NCI-H1930 (cell line): ENCODE measurements at places on chromosomes 6 and 20.

DNA sequence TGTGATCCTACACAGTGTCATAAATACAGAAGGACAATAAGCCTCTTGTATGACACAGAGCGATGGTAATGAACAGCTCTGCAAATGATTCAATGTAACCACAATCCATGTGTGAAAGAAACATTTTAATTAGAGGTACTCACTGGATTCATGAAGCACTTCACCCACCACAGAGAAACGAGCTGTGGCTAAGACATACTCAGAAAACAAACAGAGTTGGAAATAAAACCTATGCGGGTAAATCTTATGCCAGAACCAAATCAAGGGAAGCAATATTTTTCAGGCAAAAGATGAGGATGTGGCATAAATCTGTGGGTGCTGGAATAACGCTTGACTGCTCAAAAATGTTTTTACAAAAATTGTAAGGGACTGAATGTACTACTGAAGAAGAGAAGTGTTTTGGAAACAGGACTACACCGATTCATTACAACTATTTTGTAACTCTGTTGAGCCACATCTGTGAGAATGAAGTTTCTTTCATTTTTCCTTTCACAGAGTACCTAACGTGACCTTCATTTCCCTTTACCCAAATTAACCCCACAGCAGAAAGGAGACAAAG lies 112.1 kb downstream of the WDR27 start:
- DNase-seq, result no peak

GRCh38 chr6:19160081-19160730 lies 677.0 kb upstream of the ID4 start:
- no peak for DNase-seq

GRCh38 chr6:111817451-111818120 lies 55.7 kb downstream of the FYN start:
- DNase-seq, result no peak

GRCh38 chr6:123323452-123324329 lies 313.1 kb downstream of the TRDN start:
- no peak for DNase-seq

DNA sequence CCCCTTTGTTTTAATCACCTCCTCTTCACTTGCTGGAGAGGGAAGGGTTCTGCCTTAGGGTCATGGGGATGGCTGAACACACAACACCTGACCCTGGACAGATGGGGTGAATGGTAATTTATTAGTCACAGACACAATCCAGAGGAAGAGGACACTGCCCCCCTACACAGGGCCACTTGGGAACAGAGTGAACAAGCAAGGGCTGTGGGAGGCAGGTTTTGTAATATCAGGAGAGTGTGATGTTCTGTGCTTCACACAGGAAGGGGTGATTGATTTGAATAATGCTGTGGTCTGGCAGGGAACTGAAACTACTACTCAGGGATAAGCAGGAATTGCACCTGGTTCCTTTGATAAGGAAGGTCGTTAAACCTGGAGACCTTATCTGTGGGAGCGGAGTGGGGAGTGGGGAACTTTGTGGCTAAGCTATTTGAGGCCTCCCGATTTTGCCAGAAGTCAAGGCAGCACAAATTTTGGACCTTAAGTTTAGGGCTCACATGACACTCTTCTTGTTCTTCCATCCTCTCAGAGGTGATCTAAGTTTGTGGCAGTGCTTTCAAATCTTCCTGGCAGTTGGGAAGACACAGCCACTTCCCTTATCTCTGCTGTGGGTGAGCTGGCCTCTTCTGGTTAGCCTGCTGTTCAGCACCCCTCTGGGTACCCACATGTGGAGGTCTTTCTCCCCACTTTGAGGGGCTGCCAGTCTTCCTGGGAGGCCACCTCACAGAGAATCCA lies 77.8 kb downstream of the CD164 start:
- DNase-seq, result no peak
